ENCODE measurements at places on chromosomes 5 and 9.

DNA sequence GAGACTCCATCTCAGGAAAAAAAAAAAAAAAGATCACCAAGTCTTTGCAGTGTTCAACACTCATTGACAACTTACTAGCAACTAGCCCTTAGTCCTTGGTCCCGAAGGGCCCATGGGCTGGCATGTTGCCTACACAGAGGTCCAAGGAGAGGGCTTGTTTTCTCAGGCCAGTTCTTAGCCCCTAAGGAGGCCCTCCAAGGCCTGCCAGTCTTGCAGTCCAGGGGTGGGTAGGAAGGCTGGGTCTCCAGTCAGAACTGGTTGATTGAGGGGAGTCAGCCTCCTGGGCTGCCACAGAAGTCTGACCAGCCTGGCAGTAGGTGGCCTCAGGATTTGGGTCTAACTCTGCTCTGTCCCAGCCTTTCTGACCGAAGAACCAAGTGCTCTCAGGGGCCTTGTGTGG lies 32.7 kb downstream of the IER5L start:
- DNase-seq: no peak

- DNase-seq: no peak
Measured at GRCh38 chr9:133934482-133935232, 57.5 kb downstream of the VAV2 start.

DNA sequence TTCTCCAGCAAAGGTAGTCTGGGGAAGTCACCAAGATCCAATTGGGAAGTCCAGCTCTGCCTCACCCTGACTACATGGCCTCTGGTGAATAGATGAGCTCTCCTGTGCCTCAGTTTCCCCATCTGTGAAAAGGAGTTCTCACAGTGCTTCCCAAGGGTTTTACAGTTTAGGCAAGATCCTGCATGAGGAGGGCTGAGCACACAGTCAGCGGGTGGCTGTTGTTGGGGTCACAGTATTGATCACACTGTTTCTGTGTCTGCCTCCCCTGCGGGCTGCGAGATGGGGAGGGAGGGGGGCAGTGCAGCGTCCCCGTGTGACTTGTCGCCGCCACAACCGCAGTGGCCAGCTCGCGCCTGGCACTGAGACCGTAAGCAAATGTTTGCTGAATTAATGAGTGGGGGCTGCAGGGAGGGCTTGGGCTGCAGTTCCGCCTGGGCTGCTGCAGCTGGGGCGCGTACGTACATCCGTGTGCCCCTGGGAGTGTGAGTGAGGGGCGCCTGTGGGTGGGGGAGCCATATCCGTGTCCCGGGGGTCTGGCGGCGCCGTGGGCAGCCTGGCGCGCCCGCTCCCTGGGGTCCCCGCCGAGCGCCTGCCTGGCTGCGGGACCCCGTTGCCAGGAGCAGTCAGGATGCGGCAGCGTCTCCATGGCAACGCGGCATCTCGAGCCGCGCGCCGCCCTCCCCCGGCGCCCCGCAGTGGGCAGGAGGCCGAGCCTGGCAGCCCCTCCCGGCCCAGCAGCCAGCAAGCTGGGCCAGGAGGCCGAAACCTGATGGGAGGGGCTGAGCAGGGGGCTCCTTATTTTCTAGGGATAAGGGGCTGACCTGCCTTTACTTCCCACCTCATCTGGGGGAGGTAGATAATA lies 31.4 kb upstream of the PSD2 start:
- DNase-seq: no peak

DNA sequence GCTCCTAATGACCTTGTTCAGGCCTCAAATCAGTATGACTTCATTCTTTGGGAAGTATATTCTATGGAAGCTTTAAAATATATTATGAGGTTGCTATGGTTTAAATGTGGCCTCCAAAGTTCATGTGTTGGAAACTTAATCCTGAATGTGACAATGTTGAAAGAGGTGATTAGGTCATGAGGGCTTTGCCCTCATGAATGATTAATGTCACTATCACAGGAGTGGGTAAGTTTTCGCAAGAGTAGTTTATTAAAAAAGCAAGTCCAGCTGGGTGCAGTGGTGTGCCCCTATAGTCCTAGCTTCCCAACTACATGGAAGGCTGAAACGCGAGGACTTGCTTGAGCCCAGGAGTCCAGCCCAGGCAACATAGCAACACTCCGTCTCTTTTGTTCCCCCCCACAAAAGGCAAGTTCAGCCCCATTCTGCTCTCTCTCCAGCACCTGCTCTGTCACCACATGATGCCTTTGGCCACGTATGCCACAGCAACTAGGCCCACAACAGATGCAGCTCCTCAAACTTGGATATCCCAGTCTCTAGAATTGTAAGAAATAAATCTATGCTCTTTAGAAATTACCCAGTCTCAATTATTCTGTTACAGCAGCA lies 105.3 kb downstream of the SIL1 start:
- DNase-seq: no peak

GRCh38 chr9:135591506-135592330 lies 30.2 kb downstream of the PAEP start:
- no peak for DNase-seq

GRCh38 chr5:50724262-50724661 lies 57.8 kb downstream of the PARP8 start:
- no peak for DNase-seq

GRCh38 chr5:72510610-72511181 lies 3.5 kb upstream of the ZNF366 start:
- DNase-seq: no peak

- DNase-seq: no peak
Measured at GRCh38 chr9:92576175-92576574, 40.4 kb upstream of the ECM2 start.

- DNase-seq: no peak
Measured at GRCh38 chr5:166430491-166431319, 1860.7 kb upstream of the WWC1 start.

Data from Jurkat, Clone E6-1 (cell line).